ENCODE measurements at places on chromosomes 1 and 21.

DNA sequence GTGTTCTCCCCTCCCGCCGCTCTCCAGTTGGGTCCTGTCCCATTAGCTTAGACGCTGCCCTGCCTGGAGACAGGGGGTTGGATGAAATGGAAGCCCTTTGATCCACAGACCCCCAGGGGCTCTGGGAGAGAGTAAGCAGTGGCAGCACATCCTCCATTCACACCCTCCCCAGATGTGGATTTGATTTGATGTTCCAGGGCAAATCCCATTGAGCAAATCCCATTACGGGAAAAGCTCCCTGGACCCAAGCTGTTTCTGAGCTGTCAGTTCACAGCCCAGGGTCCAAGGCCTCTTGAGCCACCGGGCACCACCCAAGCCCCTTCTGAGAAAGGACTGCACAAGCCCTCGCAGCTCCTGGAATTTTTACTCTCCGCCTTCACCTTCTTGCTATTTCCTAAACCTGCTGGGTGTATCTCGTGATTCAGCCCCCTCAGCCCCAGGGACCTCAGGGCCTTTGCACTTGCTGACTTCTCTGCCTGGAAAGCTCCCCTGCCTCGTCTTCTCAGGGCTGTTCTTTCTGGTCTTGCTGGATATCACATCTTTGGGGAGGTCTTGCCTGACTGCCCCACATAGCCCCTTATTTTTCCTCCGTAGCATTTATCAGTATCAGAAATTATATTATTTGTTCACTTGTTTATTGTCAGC, 101.1 kb downstream of the PAX7 start:
- DNase-seq = no peak

DNA sequence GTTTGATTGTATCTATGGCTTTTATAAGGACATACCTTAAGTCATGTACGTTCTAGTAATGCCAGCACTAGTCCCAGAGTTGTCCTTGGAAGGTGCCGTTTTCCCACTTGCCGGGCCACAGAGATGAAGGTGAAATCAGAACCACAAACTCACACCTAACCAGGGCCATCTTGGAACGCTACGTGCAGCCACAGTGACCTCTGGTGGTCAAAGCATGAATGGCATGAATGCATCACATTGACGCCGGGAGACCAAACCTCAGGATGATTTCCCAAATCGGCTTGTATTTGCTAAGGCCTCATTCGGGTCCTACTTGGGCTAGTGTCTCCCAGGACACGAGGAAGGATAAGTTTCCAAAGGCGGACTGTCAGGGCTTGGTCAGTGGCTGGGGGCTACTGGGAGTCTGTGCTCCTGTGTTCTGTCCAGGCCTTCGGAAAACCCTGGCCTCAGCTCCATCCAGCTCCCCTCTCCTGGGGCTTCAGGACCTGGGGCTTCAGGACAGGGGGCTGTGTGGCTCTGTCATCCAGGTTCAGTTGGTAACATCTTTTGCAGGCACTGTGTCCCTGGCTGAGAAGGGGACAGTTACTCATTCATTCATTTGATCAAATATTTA, 260.5 kb downstream of the PRDM2 start:
- no peak for DNase-seq

GRCh38 chr1:30969903-30970302, 61.3 kb upstream of the SDC3 start:
- no peak for DNase-seq

- DNase-seq = no peak
These were observed 510.1 kb upstream of the CXADR start for GRCh38 chr21:17002594-17003257.

GRCh38 chr1:207847116-207847515, 63.8 kb downstream of the CD34 start:
- no peak for DNase-seq

Measured in NCI-H1436 treated with DMSO at 0.1 percent for 48 hours (cell line).